ENCODE measurements at places on chromosomes 4 and X.

GRCh38 chr4:157072002-157072401, 3.9 kb upstream of the GLRB start:
- DNase-seq, result no peak

GRCh38 chr4:46999566-46999965, 6.2 kb upstream of the GABRA4 start:
- DNase-seq, result no peak

DNA sequence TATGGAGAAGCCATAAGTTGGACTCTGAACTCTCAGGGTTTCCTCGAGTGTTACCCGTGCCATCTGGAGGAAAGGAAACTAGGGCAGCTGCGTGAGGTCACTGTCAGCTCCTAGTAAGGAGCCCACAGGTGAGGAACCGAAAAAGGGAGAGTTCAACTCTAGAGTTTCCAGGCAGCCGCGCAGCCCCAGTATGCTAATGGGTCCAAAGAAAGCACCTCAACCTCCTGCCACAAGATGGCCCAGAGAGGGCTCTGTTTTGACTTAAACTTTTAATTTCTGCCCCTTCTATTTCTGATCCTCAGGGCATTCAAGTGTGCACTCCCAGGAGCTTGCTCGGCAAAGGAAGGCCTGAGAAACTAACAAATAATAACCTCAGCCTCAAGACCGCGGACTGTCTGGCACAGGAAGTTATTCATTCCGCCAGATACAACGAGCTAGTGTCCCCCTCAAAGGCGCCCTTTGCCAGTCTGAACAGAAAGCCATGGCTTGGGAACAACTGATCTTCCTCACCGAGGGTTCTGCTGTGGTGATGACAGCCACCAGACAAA, 13.9 kb downstream of the SCARB2 start:
- DNase-seq, result no peak

- no peak for DNase-seq
Measured at GRCh38 chr4:93513851-93514250, 314.7 kb upstream of the ATOH1 start.

DNA sequence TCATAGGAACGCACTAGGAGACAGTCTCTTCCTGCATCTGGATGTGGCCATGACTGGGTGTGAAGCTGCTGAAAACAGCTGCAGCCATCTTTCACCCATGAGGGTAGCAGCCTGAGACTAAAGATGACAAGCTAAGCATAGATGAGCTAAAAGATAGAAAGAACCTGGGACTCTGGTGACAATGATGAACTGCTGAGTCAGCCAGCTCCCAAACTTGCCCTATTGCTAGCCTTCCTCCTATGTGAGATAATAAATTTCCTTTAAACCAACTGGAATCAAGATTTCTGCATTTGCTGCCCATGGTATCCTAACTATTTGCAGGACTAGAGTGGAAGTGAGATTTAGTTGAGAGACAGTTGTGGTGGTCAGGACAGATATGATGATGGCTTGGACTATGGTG, 21.0 kb upstream of the PI4K2B start:
- DNase-seq, result no peak

DNA sequence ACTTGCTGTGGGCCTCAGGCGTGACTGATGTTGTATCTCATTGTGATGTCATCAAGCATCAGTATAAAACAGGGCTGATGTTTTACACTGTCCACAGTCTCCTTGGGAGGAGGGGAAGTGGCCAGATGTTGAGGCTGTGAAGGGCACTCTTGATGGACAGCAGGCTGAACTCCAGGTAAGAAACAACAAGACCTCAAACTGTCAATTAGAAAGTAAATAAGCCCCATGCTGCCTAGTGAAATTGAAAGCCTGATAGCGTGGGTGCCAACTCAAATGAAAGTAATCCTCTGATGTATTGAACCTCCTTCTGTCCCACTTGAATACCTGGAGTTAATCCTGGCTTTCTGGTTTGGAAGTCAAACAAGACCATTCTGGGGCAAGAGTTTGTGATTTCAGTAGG, 19.7 kb downstream of the VSIG1 start:
- no peak for DNase-seq

- no peak for DNase-seq
Measured at GRCh38 chr4:13522282-13523104, 21.8 kb downstream of the NKX3-2 start.

DNA sequence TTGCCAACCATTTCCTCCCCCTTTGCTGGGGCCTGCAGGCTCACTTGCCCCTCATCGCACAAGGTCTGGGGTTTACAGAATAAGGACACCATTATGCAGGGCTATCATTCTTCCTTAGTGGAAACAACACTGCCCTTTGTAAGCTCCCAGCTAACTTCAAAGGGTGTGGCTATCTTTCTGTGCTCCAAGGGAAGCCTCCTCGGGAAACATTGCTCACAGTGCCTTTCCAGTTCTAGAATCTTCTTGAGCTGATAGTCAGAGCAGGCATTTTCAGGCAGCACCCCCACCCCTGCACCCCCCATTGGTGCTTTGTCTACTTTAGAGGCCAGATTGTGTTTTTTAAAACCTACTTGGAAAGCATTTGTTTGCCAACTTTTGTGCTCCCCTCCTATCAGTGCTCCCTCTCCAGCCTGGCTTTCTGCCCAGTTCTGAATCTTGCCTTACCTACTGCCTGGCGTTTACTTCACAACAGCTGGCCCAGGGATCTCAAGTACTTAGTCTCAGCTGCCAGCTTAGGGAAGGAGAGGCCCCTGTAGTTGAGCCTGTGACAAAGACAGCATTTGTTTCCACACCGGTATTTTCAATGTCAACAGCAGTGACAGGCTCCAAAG, 53.5 kb downstream of the PLAC1 start:
- DNase-seq, result peak; percentile 28

GRCh38 chr4:70371987-70372386, 10.9 kb upstream of the SMR3B start:
- no peak for DNase-seq

DNA sequence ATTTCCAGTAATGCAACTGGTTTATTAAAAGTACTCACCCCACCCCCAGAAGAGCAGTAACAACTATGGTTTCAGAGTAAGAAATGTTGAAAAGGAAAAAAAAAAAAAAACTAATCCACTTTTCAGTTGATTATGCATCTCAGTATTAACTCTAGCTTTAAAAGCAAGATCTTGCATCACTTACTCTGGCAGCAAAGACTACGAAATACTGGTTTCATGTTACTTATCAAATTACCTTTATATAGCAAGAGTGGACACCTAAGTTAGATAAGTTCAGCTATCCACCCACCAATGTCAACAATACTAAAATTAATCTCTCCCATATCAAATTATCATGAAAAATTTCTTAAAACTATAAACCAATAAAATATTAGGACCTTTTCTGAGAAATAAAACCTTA, 105.0 kb downstream of the ABCB7 start:
- no peak for DNase-seq

- no peak for DNase-seq
Measured at GRCh38 chr4:78131403-78131802, 74.3 kb downstream of the FRAS1 start.

DNA sequence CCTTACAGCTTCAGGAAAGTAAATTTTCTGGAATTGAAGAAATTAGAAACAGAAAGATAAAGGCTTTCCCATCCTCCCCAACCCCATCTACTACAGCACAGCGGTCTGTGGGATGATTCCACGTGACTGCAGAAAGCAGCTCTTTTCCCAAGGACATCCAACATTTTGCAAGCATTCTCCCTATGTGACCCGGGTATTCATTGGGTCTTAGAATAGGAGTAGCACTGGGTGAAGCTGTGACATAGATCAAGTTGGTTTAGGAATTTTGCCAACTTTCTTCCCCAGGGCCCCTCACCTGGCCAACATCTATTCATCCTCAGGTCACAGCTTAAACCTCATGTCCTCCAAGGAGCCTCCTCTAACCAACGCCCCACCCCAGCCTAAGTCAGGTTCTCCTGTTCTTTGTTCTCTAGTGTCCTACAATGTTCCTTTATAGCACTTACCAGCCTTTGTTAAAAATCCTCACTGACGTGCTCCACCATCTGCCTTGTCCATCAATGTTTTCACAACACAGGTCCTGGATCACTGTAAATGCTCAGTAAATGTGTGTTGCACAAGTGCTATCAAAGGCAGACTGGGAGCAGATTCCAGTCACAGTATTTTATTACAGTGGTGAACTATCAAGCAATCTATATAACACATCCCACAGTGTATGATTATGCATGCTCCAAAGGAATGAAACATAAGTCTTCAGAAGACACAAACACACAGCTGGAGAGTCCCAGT, 80.9 kb upstream of the MTM1 start:
- no peak for DNase-seq

GRCh38 chr4:168387091-168387490, 68.5 kb upstream of the DDX60 start:
- DNase-seq, result no peak

DNA sequence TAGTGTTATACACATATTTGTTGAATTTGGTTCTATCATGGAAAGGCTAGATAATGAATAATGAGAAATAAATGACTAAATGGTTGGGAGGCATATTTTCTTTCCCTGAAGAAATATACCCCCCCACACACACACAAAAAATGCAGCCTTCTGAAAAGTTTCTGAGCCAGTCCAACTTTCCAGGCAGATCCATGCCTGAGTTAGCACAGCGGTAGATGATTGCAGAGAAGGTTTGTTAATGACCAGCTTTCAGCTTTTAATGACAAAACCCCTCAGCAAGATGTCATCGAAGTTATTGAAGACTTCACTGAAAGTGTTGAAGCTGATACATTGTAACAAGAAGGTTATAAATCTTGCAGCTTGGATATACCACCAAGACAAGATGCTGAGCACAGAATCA, 61.4 kb downstream of the GBA3 start:
- no peak for DNase-seq

DNA sequence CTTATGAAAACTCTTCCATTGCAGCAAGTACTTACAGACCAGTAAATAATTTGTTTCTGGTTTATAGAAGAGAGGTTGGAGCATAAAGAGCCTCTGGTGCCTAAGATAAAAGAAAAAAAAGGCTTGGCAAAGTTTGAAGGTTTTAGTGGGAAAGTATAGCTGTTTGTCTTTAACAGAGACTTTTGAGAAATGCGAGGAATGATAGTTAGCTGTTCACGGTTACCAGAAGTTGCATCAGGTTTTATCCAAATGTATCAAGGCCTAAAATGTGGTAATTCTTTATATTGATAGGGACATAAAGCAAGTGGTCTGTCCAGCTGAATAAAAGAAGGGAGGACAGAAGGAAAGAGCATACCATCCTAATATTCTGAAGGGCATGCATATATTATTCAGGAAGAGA, 29.3 kb downstream of the RAP1GDS1 start:
- DNase-seq, result no peak

DNA sequence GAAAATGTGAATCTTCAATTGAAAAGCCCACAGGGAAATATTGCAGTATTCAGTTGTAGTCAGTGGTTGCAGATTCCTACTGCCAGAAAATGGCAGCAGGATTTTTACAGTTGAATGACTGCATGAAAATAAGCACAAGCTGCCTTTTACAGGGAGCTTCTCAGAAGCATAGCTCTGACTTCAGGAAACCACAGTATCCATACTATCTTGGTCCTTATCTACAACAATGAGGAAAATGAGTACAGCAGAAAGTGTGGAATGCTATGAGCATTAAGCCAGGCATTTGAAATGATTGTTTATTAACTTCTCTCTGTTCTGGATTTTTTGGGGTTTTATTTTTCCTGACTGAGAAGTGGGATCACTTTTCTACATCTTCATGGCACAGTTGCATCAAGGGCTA, 34.6 kb upstream of the PRRG1 start:
- no peak for DNase-seq

DNA sequence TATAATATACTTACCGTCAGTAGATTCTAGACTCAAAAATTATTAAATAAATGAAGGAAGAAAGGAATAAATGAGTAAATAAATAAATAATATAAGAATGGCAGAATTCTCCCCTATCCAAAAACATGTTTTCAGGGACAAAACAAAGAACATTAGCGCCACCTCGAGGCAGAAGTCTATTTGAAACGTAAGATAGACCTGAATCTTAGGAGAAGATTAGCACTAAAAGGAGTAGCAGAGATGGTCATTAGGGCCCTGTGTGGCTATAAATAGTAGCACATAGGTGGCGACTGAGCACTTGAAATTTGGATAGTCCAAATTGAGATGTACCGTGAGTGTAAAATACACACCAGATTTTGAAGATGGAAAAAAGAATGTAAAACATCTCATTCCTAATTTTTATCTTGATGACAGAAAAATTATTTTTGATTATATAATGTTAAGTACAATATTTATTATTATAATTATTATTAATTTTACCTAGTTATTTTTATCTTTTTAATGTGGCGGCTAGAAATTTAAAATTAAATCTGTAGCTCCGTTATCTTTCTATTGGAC, 24.3 kb upstream of the SRD5A3 start:
- DNase-seq, result no peak

Data from D721Med (cell line).